ENCODE measurements at places on chromosomes 4 and X.

DNA sequence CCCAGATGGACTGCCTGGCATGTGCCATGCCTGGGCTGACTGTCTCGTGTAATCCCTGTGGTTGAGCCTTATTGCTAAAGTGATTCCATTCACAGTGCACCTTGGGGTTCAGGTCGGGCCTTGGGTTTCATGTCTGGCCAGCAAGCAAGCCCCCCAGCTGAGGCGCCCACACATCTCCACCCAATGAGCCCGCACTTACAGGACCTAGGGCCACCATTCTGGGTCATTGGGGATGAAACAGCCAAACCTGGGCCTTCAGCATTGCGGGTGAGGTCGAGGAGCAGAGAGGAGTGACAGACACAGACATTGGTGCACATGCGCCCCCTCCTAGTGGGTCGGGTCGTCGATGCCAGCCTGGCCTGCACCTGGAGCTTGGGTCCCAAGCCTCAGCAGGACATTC lies 21.3 kb upstream of the WFS1 start:
- DNase-seq, result no peak

- DNase-seq, result no peak
These were observed 76.0 kb downstream of the GLRA3 start for GRCh38 chr4:174753021-174753420.

DNA sequence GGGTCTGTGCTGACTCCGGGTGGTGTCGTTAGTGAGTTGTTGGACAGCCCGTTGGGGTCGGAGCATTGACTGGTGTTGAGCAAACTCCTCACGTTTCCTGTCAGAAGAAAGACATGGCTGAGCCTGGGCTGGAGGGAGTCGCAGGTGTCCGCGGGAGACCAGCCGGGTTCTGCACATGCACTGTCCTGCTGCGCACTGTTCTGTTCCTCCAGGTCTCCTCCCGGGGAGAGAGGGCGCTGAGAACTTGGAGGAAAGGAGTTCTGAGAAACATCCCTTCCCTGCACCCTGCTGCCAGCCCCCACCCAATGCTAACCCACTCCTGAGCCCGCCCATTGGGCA lies 1.1 kb downstream of the ZNF141 start:
- no peak for DNase-seq

DNA sequence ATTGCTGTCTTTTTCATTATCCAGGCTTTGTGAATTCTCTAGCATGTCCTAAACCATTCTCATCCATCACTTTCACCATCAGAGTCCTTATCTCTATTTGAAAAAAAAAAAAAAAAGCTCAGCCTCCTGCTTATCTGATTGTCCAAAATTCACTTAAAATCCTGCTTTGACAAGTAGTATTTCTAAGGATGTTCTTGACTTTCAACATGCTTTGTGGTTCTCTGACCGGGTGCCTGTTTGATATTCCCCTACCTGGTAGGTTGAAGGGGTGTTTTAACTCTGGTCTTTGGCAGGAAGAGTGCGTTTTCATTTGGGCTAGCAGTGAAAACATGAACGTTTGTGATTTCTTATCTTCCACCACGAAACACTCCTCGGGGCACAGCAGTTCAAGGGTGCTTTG lies 17.3 kb upstream of the BBS12 start:
- DNase-seq, result no peak

GRCh38 chr4:101222156-101222845 lies 125.0 kb downstream of the PPP3CA start:
- no peak for DNase-seq
